Amniotic epithelial cell (primary cell): ENCODE measurements at places on chromosomes 1 and 21.

DNA sequence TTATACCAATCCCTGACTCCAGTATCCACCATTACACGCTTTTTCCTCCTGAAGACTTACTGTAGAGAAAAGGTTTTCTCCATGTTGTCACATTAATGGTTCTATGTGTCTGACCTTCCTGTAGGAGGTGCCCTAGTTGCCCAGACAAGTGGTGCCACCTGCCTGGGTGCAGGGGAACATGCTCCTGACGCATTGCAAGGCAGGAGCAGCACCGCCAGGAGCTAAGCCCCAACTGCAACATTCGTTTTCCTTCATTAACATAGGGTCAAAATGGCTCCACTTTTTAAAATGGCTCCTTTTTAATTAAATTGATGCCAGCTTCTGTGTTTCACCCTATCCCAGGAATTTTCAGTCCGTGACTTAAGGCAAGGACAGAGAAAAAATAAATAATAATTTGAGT is 220.1 kb upstream of the SAMSN1 start:
- DNase-seq: no peak

DNA sequence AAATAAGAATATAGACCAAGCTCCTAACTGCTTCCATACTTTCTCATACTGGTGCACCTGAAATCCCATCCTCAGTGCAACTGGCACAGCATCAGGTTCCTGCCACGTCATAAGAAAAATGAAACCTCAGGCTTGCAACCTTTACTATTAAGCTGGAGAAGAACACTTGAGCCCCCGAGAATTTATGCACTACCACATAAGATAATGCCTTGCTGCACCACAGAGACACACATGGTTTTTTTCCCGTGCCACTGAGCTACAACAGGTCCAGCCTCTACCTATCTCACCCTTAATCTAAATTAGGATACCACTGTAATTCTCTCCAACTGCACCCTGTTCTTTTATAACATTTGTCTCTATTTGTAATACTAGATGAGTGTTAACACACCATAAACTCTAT is 174.5 kb downstream of the DENND1B start:
- peak; percentile 52 for DNase-seq

GRCh38 chr1:38125016-38125415 is 78.4 kb upstream of the POU3F1 start:
- DNase-seq: no peak

GRCh38 chr21:38351176-38351959 is 94.6 kb downstream of the KCNJ15 start:
- DNase-seq: no peak

GRCh38 chr1:169089776-169090175 is 16.7 kb upstream of the ATP1B1 start:
- no peak for DNase-seq

GRCh38 chr1:64396817-64397216 is 73.1 kb upstream of the CACHD1 start:
- DNase-seq: peak; percentile 32

GRCh38 chr1:226558036-226558650 is 9.6 kb downstream of the STUM start:
- DNase-seq: peak; percentile 7

- DNase-seq: no peak
Measured at GRCh38 chr1:93616221-93616995, 65.2 kb downstream of the BCAR3 start.
